ENCODE measurements at places on chromosomes 13 and 19.
A peak's percentile ranks its signal among the peaks of the same experiment; 100 is the strongest.

GRCh38 chr13:99575376-99576120, 74.3 kb downstream of the TM9SF2 start:
- DNase-seq, result no peak

DNA sequence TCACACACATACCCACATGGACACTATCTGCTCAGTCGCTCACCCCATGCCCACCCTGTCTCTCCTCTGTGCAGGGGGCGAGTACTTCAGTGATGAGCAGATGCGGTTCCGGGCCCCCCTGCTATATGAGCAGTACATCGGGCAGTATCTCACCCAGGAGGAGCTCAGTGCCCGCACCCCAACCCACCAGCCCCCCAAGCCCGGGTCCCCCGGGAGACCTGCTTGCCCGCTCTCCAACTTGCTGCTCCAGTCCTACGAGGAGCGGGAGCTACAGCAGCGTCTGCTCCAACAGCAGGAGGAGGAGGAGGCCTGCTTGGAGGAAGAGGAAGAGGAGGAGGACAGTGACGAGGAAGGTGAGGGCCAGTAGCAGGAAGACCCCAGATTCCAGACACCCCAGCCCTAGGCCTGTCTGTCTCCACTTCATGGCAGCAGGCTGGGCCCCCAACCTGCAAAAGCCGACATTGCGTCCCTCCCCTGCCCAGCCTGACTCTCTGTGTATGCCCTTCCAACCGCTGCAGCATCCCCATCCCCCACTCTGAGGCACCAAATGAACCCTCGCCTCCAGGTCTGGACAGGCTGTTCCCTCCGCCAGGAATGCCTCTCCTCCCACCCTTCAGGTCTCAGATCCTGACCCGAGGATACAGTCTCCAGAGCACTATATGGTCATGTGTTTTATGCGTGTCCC, 9.7 kb downstream of the CCDC97 start:
- no peak for DNase-seq

- DNase-seq, result peak; percentile 45
Measured at GRCh38 chr13:62320129-62321108, 904.8 kb upstream of the PCDH20 start.

DNA sequence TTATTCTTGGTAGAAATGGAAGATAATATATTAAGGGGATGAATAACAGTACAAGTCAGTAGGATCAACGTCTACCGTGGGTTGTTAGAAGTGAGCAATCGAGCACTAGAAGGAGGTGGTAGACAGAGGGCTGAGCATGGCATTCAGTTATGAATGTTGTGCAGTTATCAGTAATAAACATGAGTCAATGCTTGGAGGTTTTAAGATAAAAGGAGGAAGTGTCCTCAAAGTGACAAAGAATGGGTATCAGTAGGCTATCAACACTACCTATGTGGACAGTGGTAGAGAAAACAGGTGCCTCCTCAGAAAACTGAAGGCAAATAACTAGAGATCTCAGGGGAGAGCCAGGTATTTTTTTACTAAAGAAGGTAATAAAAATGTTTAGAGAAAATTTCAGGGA, 1607.0 kb downstream of the PCDH9 start:
- DNase-seq, result no peak

DNA sequence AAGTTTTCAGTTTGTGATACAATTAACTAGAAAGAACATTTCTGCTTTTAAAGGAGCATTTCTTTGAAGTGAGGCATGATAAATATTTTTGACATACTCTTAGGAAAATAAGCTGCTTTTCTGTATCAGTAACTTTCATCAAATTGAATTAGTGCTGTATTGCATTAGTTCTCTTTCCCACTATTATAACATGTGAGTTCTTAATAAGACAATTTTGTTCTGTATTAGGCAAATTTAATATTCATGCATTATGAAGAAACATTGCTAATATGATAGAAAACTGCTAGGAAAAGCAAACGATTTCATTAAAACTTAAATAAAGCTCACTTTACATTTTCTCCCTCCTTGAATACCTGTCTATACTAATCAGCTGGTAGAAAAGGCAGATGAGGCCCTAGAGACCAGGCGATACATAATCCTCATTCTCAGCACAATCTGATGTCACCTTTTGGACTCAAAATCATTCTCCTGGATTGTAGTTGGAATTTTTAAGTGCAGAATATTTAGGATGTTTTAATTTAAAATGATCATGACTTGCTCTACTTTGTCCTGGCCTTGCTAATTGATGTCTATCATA, 1636.8 kb downstream of the PCDH9 start:
- DNase-seq, result no peak

GRCh38 chr13:30453727-30454126, 12.0 kb downstream of the HMGB1 start:
- DNase-seq, result no peak

DNA sequence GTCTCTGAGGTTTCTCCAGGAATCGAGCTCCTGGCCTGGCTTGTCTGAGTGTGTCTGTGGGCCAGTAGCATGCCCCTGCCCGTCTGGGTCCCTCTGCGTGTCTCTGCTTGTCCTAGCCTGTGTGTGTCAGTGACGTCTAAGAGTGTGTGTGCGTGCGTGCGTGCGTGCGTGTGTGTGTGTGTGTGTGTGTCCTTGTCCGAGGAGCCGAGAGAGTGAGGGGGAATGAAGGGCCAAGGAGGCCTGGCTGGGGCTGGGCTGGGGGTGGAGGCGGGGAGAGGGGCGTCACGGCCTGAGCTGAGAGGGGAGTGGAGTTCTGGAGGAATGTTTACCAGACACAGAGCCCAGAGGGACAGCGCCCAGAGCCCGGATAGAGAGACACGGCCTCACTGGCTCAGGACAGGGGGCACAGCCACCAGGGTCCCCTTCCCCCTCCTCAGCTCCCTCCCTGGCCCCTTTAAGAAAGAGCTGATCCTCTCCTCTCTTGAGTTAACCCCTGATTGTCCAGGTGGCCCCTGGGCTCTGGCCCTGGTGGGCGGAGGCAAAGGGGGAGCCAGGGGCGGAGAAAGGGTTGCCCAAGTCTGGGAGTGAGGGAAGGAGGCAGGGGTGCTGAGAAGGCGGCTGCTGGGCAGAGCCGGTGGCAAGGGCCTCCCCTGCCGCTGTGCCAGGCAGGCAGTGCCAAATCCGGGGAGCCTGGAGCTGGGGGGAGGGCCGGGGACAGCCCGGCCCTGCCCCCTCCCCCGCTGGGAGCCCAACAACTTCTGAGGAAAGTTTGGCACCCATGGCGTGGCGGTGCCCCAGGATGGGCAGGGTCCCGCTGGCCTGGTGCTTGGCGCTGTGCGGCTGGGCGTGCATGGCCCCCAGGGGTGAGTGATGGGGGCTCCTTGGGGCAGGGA, at the start of gene AXL:
AXL (plus strand) TSS at position 609 of the 893 bp plus-strand sequence; CDS start at position 779, 170 bp downstream.
- peak; percentile 92 for DNase-seq

- peak; percentile 64 for DNase-seq
Measured at GRCh38 chr19:7109678-7110289, 40.3 kb downstream of the ZNF557 start.

DNA sequence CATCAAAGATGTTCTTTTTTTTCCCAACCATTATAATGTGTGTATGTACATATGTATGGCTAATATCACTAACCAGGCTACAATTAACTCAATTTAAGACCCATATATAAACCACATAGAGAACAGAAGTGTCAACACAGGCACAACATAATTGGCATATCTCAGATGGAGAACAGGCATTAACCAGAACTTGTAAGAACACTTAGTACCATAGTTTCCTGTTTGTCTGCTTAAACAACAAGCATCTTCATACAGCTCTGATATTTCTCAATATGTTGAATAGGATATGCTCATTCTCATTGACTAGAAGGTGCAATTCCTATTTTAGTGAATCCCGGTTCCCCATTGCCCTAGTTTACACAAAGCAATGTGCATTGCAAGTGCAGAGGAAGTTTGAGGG, 116.9 kb upstream of the EDNRB start:
- DNase-seq, result no peak

DNA sequence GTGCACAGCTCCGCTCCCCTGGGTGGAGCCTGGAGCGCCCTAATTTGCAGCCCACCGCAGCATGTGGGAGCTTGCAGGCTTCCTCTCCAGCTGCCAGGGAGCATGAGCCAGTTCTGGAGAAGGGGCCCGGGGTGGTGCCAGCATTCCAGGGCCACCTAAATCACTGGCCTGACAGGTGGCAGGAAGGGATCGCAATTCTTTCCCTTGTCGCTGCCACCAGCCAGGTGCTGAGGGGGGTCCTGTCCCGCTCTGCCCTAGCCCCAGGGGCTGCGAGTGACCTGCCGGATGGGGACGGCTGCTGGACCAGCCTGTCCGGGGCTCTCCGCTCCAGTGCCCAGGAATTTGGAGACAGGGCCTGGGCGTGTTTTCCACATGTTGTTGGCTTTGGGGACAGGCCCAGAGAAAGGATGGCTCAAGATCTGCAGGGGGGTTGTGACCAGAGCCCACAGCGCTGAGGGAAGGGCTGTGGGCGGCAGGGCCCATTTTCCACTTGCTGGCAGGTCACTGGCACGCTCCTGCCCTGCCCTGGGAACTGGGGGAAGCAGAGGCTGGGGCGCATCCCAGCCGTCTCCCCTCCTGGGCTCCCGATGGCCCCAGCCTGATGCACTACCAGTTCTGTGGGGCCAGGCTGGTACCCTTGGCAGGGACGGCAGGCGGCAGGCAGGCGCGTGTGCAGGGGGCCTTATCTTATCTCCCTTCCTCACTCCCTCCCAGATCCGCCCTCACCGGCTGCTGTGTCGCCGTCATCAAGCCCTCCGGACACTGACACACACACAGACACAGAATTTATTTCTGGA, 9.5 kb downstream of the NDUFA11 start:
- no peak for DNase-seq

DNA sequence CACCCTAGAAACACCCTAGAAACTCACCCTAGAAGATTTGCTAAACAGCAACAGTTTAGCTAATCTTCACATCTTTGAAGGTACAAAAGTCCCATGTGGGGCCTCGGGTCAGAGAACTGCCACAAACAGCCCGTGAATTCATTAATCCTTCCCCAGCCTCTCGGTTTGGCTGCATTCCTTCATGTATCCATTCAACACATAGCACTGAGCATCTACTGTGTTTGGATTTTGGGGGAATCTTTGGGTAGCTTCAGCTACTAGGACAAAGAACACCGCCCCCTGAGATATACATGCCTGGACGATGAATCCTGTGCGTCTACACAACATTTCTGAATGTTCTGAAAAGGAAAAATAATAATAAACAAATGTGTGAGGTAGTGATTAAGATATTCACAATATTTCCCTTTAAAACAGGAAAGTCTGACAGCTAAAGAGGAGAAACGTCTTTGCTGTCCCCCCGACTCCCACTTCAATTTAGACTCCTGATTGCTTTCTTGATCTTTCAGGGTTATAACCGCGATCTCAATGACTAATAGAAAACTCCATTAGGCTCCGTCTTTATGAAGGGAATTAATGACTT, 63.5 kb downstream of the ALOX5AP start:
- DNase-seq, result no peak

GRCh38 chr13:41859565-41859964, 101.3 kb downstream of the VWA8 start:
- no peak for DNase-seq

GRCh38 chr19:10115392-10116084, 4.0 kb downstream of the P2RY11 start:
- no peak for DNase-seq

- DNase-seq, result peak; percentile 7
Measured at GRCh38 chr13:90270226-90270625, 1077.3 kb upstream of the MIR17HG start.

GRCh38 chr19:9650345-9650744, 24.6 kb downstream of the ZNF562 start:
- DNase-seq, result no peak
